Activated naive CD8-positive, alpha-beta T cell treated with anti-CD3 and anti-CD28 coated beads for 36 hours (primary cell): ENCODE measurements at places on chromosomes 2 and 18. TPM values are rescaled to one million over a fixed set of nuclear protein-coding genes. Genes with fewer than 3 reads are reported as not detected.

SCN9A gene
- not detected for total RNA-seq

ARHGEF33 gene
- 0.47 TPM for total RNA-seq

- H3K4me3 ChIP-seq = no peak overlapping the region
- H3K4me1 ChIP-seq = peaks cover 37% of the 10 kb centered on the region
- no peaks in the 10 kb centered on the region for H3K27me3 ChIP-seq
- H3K27ac ChIP-seq = no peak overlapping the region
- peaks cover 16% of the 10 kb centered on the region for H3K36me3 ChIP-seq
- no peak for DNase-seq
Measured at GRCh38 chr2:3357926-3358325, 19.7 kb downstream of the EIPR1 start.

DSG4 gene
- not detected for total RNA-seq

DNA sequence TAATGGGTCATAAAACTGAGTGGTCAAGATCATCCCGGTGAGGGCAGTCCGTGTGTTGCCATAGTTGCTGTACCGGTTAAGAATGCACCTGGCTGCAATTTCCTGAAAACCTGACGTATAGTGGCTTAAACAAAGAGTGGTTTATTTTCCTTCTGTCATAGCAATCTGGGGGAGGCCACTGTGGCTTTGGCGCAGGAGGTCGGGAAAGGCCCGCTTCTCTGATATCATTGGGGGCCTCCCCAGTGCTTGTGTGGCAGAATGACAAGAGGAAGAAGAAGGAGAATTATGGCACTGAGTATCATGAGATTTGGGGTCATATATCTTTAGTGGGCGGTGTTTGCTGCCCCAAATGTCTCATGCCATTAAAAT, 4.4 kb downstream of the C2orf92 start:
- peak overlapping the region; percentile 27 for H3K4me3 ChIP-seq
- peak; percentile 67 for DNase-seq
- peaks cover 30% of the 10 kb centered on the region for H3K4me1 ChIP-seq
- peaks cover 4% of the 10 kb centered on the region for H3K27me3 ChIP-seq

DNA sequence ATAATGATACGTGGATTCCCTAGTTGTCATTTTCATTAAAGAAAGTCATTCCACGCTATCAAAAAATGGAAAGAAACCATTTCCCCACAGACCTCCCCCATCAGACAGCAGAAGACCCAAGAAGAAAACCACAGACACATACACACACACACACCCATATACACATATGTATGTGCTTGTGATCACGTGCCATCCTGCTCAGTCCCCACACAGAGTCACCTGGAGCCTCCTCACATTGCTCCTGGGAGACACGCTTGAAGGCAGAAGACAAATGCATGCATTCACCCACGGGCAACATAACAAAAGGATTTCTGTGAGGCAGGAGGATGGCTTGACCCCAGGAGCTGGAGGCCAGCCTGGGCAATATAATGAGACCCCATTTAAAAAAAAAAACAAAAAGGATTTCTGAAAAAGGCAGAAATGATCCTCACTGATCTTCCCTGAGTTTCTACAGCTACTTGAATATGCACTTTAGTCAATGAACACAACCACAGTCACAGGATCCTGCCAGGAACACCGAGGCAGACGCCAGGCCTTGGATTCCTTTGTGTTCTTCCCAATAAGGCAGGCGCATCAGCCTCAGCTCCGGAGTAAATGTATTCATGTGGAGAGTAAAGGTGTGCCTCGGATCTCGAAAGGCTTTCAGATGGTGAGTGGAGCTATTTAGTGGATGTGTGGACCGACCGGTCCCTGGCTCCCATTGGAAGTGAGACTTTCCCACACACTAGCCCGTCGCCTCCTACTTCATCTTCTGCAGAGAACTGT, 21.0 kb downstream of the TGFBRAP1 start:
- no peak for DNase-seq
- no peaks in the 10 kb centered on the region for H3K27me3 ChIP-seq
- H3K4me3 ChIP-seq = no peak overlapping the region
- H3K4me1 ChIP-seq = peaks cover 21% of the 10 kb centered on the region

CYP27A1 gene
- not detected for total RNA-seq

DNA sequence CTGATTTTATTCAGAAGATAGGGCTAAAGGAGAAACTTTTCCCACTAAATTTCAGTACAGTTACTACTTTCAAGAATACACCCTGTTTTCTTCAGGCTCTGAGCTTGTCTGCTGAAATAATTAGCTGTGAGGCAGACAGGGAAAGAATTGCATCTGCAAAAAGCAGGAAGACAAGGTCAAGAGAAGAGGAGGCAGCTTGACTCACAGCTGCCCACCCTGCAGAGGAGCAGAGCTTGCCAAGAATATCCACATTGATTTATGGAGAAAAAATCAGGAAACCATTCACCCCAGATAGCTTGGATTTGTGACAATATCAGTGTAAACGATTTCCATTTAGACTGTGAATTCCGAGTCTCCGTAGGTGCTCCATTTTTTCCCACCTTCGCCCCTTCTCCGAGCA, 49.0 kb downstream of the ACTR2 start:
- no peak for DNase-seq
- H3K36me3 ChIP-seq = peaks cover 8% of the 10 kb centered on the region
- no peaks in the 10 kb centered on the region for H3K27me3 ChIP-seq
- H3K4me3 ChIP-seq = no peak overlapping the region
- H3K4me1 ChIP-seq = peaks cover 14% of the 10 kb centered on the region
